ENCODE measurements at places on chromosomes 4 and X.

GRCh38 chr4:87151730-87152129 is 68.7 kb downstream of the KLHL8 start:
- DNase-seq, result no peak

GRCh38 chr4:37365888-37366287 is 121.3 kb downstream of the NWD2 start:
- no peak for DNase-seq

DNA sequence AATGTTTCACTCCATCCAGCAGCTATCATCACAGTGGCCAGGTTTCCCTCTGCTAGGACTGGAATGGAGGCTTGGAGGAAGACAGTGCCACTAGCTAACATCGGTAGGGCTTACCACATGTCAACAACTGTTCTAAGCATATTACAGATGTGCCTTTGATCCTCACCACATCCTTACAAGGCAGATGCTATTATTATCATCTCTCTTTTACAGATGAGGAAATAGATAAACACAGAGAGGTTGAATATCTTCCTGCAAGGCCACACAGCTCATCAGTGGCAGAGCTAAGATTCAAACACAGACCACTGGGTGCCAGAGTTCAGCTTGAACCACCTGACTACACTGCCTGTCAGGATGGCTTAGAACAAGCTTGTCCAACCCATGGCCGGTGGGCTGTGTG is 47.4 kb downstream of the MAMLD1 start:
- no peak for DNase-seq

DNA sequence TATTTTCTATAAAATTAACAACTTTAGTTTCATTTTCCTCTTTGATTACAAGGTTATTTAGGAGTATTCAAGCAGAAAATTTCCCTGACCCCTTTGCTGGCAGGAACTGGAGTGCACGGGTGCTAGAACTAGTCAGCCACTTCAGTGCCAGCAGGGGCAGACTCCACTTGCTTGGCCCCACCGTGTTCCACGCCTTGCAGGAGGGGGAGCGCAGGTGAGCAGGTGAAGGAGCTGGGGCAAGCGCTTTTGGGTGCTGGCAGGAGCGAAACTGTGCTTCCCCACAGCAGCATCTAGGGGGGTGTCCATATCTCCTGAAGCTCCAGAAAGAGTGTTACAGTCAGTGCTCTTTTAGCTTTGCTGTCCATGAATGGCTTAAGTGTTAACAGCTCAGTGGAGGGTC is 45.5 kb downstream of the MID2 start:
- no peak for DNase-seq

DNA sequence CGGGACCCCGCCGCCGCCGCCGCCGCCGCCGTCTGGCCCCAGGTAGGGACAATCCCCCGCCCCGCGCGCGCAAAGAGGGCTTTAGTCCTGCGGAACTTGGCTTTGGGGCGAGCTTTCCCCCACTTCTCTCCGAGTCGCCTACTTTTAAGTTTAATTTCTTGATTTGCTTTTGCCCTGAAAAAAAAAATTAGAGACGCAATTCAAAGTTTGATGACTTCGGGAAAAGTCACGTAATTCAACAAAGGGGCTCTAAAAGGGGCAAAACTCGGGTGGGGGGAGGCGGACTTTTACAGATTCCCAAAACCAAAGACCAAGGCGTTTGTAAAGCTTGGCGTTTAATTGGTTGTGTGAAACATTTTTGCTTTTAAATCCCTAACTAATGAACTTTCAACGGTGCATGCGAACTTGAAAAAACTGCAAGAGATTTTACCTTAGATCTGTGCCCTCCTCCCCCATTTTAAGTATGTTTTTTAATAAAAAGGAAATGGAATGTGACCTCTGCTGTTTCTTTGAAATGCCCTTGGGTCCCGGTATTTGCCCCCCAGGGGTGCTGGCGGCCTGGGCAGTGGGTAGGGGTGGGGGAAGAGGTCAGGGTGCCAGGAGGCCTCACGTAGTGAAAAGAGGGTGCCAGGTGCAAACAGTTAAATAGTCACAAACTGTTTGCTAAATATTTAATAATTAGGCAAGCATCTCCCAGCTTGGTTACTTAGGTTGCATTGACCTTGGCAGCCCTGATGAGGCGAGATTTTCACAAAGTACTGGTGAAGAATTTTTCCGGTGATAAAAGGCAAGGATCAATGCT is 209.7 kb downstream of the NWD2 start:
- no peak for DNase-seq

- DNase-seq, result no peak
These were observed 194.3 kb downstream of the SOWAHB start for GRCh38 chr4:76703676-76704075.

- no peak for DNase-seq
These were observed 12.7 kb downstream of the PGK1 start for GRCh38 chrX:78116766-78117165.

DNA sequence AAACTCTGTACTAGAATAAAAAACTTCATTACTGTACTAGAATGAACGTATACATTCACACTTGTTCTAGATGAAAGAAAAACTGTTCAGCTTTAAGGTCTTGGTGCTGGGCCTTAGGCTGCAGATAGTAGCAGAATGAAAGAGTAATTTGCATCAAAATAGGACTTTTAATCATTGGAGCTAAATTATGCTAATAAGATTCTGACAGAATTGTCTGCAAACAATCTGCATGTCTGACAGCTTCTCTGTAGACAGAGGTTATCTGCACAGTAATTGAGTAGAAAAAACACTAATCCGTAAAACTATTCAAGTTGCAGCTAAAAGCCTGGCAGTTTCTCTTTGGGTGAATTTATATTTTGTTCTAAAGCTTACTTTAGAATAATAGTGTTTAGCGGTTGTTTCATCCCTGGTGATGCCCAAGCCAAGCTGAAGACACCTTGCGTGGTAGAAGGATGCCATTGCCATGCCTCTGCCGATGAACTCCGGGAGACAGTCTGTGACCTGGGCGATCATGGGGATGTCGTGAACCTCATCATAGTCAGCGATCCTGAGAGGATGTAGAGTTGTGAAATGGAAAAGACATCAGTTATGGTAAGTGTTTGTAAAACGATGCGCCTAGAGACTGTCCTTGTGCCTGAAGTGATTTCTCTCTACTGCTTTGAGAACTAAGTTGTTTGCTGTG is 25.3 kb downstream of the LRP2BP start:
- no peak for DNase-seq

DNA sequence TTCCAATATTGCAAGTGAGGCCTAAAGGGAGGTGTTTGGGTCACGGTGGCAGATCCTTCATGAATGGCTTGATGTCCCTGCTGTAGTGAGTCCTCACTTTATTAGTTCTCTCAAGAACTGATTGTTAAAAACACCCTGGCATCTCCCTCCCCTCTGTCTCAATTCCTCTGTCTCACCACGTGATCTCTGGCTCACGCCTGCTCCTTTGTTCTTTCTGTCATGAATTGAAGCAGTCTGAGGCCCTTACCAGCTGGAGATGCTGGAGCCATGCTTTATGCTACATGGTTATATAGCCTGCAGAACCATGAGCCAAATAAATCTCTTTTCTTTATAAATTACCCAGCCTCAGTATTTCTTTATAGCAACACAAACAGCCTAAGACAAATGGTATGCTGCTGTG is 980.7 kb upstream of the GRIA3 start:
- no peak for DNase-seq

GRCh38 chr4:78799551-78800495 is 23.7 kb downstream of the BMP2K start:
- no peak for DNase-seq

- no peak for DNase-seq
These were observed 67.0 kb upstream of the KLHL13 start for GRCh38 chrX:118183606-118184005.

- DNase-seq, result no peak
These were observed 811 bp upstream of the SLC25A5 start for GRCh38 chrX:119467433-119467832.

DNA sequence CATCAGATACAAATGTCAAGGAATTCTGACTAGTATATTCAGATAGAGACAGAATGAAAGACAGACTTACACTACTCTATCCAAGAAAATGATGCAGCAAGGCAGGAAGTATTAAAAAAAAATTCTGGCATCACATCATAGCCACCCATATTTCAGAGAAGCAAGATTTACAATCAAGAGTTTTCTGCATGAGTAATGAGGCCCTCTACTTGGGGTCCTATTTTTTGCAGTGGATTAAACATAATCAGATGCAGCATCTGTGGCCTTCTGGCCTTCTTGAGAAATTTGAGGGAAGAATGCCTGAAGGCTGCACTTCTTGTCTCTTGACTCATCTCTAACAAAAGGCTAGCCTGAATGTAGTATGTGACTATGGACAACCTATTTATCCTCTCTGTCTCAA is 48.2 kb upstream of the SLIT2 start:
- DNase-seq, result no peak

DNA sequence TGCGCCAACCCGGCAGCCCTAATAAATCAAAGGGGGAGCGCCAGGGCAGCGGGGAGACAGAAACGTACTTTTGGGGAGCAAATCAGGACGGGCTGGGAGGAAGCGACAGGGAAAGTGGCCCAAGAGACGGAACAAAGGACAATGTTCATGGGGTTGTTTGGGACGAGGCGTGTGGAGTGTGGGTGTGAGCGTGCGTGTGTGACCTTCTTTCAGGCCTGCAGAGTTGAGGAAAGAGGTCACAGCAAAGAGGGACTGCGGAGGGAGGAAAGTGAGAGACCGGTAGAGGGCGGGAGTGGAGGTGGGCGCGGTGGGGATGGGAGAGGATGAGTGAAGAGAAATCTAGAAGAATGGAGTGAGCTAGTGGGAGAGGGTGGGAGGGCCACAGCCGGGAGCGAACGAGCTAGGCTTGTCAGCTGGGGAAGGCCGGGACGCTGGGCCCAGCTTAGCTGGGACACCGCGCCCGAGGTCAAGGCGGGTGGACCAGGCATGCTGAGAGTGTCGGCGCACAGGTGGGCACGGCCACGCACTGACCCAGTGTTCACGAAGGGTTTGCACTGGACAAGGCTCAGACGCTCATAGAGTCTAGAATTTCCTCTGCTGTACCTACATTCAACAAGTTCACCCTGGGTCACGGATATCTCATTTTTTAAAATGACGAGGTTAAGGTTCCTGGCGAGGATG is 14.7 kb upstream of the PITX2 start:
- no peak for DNase-seq

GRCh38 chr4:978957-979701 is 5.8 kb upstream of the DGKQ start:
- DNase-seq, result no peak

- DNase-seq, result no peak
These were observed at the start of gene F11 for GRCh38 chr4:186265683-186266652. TSS of gene F11 (plus strand) at chr4:186266189. CDS start at chr4:186267137, 948 bp downstream.

- DNase-seq, result no peak
These were observed 1980.7 kb downstream of the PCDH7 start for GRCh38 chr4:32700838-32701237.

DNA sequence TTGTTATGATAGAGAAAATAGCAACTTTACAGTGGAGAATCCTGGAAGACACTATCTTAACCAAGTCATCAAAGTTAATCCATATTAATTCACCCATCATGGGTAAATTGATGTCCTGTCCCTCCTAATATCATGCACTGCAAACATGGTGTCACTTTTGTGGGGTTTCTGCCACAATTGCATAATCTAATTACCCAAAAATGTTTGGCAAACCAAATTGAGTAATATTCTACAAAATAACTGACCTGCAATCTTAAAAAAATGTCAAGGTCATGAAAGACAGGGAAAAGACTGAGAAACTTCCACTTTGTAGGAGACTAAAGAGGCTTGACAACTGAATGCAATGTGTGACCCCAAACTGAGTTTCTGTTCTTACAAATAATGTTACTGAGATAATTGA is 37.1 kb upstream of the PLAC8 start:
- DNase-seq, result no peak

DNA sequence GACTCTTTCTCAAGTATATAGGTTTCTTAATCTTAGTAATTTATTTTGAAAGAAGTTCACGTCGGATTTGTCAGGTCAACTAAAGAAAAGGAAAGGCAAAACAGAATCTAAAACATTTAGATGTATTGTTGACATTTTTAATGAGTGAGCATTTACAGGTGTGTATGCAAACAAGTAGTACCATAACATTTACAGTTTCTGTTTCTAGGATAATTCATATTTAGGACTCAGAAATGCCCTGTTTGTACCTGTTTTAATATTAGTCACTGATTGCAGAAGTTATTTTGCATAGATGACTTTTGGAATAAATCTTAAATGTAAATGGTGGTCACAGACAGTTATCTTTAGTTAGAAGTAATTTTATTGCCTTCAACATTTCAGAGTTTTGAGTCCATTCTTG is 151.3 kb upstream of the NUDT6 start:
- DNase-seq, result no peak

- DNase-seq, result no peak
These were observed 9.4 kb downstream of the FHIP1A start for GRCh38 chr4:151418385-151418784.

DNA sequence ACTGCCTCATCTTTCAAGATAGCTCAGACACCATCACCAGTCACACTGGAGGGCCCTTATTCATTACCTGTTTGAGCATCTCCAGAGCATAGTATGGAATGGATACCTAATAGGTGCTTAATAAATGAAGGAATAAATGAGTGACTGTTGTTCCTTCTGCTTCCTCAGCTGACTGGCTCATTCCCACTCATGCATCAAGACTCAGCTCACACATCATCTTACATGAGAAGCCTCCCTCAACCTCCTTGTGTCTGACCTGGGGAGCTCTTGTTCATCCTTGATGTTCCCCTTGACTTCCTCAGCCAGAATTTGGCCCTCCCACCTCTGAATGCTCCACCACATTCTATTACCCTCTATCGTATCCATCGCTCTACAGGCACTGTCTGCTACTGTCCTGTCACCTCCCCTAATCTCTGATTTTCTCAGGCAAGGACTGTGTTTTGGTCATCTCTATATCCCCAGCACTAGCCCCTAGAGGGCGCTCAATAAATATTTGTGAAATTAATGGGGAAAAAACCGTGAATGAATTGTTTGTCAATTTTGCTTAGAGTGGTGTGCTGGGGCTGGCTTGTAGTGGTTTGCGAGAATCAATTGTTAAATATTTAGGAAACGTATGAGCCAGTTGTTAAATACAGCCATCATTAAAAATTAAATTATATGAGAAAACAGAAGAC is 88.3 kb downstream of the NHSL2 start:
- DNase-seq, result peak; percentile 25

GRCh38 chrX:70485466-70485865 is 40.8 kb downstream of the DLG3 start:
- no peak for DNase-seq

DNA sequence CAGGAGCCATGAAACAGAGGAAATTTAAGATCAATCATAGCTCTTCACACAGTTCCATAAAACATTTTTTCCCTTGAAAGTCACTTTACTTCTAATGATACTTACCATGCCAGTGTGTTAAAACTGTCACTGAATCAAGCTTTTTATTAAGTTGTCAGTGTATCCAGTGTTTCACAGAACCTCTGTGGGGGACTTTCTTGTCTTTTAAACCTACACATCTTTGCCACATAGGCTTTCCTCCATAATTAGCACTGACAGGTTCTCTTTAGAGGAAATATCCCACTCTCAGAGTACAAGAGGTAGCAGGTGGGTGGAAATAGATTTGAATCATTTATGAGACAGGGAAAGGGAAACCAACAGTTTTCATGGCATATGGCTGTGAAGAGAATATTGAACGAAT is 25.8 kb upstream of the DYNLT3 start:
- no peak for DNase-seq

- peak; percentile 41 for DNase-seq
These were observed 8.9 kb downstream of the ADD1 start for GRCh38 chr4:2852481-2852921.
